Cerebellar cortex (tissue), 1 donor: ENCODE measurements at places on chromosomes 3 and 15.
A peak's percentile ranks its signal among the peaks of the same experiment; 100 is the strongest.

GRCh38 chr3:24192469-24193056, 247.5 kb downstream of the NR1D2 start:
- no peak for DNase-seq

DNA sequence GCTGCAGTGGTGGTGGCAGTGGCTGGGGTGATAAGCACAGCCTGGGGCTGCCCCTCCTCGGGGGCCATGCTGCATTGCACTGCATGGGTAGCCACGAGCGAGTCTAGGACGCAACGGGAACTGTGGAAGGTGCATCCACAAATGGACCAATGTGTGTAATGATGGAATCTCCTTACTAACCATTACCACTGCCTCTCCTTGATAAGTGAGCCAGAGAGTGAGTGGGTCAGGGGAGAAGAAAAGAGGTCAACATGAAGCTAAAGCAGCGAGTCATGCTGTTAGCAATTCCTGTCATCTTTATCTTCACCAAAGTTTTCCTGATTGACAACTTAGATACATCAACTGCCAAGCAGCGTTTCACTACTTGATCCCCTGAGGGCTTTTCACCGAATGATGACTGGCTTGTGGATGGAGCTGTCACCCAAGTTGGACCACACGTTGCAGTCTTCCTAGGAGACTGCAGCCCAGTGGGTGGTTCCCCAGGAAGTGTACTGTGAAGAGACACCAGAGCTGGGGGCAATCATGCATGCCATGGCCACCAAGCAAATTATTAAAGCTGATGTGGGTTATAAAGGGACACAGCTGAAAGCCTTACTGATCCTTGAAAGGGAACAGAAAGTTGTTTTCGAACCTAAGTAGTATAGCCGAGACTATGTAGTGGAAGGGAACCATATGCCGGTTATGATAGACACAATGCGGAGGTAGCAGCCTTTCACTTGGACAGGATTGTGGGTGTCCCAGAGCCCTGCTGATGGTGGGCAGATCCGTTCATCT, 20.6 kb downstream of the SAMD7 start:
- no peak for DNase-seq

- no peak for DNase-seq
Measured at GRCh38 chr3:152173627-152174026, 95.1 kb upstream of the MBNL1 start.

DNA sequence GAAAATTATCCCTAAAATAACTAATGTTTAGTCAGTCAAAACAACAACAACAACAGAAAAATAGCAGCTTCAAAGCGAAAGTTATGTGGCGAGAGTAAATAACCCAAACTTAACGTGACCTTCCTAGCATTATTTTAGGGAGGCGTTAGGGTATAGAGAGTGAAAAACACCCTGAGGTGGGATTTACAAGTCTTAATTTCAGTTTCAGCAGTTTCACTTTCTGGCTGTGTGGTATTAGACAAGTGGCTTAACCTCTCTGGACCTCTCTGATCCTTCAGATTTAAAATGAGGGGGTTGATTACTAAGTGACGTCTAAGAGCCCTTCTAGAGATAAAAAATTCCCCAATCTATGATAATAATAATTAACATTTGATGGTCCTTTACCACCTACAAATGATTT, 291.2 kb downstream of the ZBTB20 start:
- no peak for DNase-seq

GRCh38 chr3:27606537-27606936, 115.6 kb downstream of the EOMES start:
- DNase-seq: no peak

GRCh38 chr15:58425185-58425584, 6.6 kb upstream of the LIPC start:
- DNase-seq: no peak

DNA sequence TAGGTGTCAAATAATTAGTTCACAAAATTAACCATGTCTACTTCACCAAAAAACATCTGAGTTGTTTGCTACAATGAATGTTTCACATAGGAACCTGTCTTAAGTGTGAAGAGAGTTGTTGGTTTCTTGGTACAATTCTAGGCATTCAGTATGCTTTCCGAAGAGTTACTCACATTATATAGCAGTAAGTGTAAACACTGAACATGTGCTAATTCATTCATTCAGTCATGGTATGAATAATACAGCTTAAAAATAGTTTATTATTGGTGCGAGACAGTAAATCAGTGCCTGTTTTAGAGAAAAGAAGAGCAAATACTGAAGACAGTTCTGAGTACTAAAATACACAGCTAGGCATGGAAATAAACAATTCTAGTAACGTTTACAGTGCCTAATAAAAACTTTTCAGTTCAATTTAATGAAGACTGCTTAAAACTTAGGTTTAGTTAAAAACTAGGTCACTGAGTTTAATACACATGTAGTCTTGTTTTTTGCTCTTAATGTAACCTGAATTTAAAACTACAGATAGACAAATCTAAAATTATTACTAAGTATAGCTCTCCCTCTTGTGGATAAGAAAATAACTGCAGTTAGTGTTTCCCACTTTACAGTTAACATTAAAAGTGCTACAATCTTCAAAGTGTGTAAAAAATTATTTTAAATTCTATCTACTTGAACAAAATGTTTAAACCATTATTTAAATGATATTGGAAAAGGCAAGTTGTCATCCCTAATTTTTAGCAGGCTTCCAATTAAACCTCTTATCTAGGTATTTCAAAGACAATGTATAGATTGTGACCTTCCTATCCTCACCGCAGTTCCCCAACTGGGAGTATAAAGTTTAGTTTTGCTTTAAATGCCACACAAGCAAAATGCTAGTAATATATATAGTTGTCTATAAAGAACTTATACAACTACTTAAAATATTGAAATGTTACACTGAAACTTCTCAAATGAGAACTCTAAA, 20.1 kb upstream of the ZCWPW2 start:
- peak; percentile 62 for DNase-seq

DNA sequence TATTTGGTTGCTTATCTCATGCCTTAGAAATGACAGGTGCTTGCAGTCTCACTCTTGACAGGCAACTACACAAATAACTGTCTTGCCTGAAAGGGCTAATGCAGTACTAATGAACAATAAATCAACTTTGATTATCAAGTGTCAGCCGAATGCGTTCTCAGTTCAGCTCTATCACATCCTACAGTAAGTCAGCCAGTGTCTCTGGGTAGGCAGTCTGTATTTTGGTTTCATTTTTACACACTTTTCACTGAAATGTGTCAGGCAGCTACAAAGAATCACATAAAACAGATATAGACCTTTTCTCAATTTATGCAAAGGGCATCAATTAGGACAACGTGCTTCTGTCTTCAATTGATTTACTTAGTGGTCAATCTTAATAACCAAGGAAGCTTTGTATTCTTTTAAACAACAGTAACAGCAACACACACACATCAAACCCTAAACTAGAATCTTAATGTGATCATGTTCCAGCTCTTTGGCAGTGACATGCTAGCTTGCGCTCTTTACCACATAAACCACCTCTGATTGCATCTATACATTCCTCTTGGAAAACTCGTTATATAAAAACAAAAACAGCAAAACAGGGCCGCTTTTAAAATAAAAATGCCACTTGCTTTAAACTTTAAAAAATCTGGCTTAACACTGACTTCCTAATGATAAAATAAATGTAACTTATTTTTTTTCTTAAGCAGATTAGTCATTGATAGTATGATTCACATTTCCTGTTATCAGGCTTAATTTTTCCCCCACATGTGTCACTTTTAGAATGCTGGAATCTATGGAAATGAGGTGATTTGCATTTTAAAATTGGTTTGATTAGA, 520.4 kb downstream of the FOXP1 start:
- no peak for DNase-seq

- no peak for DNase-seq
Measured at GRCh38 chr3:56915966-56916586, 114.3 kb upstream of the ARHGEF3 start.

GRCh38 chr3:148790851-148791735, 36.5 kb upstream of the CPB1 start:
- peak; percentile 96 for DNase-seq

- DNase-seq: no peak
Measured at GRCh38 chr3:51380601-51381332, 4.3 kb upstream of the MANF start.

DNA sequence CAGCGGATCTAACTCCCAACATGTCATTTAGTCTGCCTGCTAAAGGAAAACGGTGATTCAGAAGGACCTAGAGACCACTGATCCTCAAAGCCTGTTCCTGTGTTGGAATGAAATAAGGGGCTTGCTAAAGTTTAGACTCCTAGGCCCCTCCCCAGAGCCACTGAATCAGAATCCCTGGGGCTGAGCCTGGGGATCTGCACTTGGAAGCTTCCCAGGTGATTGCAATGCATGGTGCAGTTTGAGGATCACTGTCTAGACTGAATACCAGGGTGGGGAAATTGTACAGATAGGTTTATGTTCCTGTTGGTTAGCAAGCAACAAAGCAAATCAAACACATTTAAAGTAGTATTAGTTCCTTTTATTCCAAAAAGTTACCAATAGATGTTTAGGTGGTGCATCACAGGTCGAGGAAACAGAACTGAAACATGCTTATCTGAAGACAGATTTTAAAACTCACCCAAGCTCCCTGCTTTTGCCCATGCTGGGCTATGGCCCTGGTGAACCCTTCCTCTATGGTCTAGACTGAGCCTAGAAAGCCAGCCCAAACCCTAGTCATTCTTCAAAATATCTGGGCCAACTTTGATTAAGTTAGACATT, 29.6 kb upstream of the SPTBN5 start:
- DNase-seq: no peak

DNA sequence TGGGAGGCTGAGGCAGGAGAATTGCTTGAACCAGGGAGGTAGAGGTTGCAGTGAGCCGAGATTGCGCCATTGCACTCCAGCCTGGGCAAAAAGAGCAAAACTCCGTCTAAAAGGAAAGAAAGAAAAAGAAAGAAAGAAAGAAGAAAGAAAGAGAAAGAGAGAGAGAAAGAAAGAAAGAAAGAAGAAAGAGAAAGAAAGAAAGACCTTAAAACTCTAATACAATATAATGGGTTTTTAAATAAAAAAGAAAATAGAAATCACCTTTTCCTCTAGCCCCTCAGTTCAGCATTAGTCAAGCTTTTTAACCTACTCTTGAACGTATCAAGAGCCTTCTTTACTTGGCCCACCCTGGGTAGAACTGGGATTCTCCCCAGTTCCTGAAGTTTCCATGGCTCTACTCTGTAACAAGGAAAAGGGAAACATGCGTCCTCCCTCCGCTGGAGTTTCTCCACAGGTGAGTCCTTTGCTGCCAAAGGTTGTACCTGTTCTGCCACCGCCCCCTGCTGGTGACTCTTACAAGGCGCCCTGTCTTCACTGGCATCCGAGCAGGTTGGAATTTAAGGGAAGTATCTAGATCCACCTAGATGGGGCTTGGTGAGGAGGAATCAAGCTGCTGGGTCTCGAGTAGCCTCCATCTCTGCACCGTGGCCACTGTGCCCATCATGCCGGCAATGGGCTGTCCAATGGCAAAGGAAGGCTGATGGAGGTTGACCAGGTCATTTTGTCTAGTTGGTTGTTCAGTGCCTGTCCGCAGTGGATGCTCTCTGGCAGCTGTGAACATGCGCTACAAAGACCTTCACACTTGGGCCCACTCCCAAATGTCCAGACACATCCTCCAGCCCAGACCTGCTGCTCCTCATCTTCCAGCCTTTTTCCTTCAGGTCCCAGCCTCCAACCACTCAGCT, 20.6 kb upstream of the EPHB3 start:
- DNase-seq: peak; percentile 83

GRCh38 chr3:153023896-153024295, 138.1 kb upstream of the RAP2B start:
- DNase-seq: no peak

GRCh38 chr3:20055020-20055775, 15.0 kb downstream of the KAT2B start:
- DNase-seq: peak; percentile 69

- DNase-seq: no peak
Measured at GRCh38 chr3:98755601-98756000, 7.5 kb upstream of the ST3GAL6 start.

- no peak for DNase-seq
Measured at GRCh38 chr3:66378256-66378655, 122.6 kb downstream of the LRIG1 start.

DNA sequence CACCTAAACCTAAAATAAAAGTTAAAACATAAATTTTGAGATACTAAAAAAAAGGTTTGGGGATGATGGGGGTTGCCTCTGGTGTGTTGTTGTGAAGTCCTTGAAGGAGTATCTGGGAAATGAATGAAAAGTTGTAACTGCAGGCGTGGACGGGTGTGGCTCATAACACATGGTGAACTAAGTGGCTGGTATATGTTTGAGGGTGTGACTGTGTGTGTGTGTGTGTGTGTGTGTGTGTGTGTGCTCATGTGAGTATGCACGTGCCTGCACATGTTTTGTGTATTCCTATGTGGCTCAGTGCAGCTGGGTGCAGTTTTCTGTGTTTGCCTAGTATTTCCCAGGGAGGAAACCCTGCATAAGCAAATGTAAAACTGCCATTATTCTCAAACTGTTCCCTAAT, 229.9 kb upstream of the TRIM42 start:
- no peak for DNase-seq

DNA sequence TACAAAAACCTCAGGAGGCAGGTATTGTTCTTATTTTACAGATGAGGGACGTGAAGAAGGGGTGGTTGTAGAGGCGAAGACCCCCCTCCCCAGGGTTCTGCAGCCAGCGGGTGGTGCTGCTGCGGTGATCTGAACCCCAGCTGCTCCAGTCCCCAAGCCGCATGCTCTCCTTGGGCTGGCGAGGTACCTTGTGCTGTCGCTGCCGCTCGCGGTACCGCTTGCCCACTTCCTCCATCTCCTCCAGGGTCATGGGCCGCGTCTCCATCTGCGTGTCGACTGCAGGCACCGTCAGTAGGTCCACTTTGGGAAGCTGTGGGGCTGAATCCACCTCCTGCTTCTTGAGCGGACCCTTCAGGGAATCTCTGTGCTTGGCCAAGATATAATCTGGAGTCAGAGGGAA, 17.5 kb downstream of the EFCAB12 start:
- no peak for DNase-seq

- no peak for DNase-seq
Measured at GRCh38 chr15:51093839-51094605, 684 bp downstream of the TNFAIP8L3 start.

GRCh38 chr3:16190704-16191103, 16.2 kb downstream of the GALNT15 start:
- no peak for DNase-seq

DNA sequence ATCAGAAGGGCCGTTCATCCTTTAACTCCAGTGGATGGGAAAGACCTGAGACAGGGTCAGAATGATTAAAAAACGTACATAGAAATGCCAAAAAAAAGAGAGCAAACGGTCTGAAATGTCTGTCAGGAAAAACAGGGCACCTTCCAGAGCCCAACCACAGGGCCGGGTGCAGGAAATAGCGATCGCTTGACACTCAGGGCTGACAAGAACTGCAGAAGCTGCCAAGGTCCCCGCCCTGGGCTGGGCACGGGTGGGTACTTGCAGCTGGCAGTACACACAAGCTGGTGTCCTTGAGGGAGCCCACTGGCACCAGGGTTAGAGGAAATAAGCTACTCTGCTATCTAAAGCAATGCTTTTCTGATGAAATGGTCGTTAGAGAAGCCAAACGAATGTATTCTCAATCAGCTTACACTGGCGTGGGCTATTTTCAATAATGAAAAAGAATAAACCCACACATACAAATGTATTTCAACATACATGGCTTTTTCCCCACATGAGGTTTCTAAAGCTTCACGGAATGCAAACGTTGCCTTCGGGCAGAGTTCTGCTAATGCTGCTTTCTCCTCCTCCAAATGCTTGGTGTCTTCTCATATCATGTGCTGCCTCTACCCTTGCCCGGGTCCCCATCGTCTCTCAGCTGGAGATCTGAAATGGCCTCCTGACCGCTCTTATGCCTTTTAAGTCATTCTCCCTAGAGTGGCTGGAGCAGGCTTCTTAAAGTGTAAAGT, 15.6 kb downstream of the FRMD4B start:
- no peak for DNase-seq
